ENCODE measurements at places on chromosomes 1 and 21.
A peak's percentile ranks its signal among the peaks of the same experiment; 100 is the strongest.

- no peak for DNase-seq
These were observed 16.6 kb downstream of the CACNA1S start for GRCh38 chr1:201095581-201095980.

- DNase-seq: no peak
These were observed 892.4 kb upstream of the B3GALT2 start for GRCh38 chr1:194078765-194079164.

GRCh38 chr1:200153277-200154055, 126.0 kb downstream of the NR5A2 start:
- DNase-seq: no peak

DNA sequence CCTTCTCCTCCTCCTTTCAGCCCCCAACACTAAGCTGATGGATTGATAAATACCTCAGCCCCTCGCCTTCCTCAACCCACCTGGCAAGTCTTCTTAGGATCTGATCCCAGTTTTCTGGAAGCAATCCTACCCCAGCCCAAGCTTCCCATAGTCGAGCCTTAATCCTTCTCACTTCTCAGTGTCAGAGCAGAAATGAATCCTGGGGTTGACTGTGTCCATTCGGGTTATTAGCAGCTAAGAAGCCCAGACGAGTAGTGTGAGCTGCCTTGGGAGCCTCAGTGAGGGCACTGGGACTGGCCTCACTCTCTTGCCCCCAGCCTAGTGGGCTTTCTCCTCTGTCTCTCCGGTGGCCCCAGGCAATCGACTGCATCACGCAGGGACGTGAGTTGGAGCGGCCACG, 12.4 kb upstream of the PEAR1 start:
- no peak for DNase-seq

- DNase-seq: no peak
These were observed at the start of gene ZYG11A for GRCh38 chr1:52842643-52843310. Gene ZYG11A (plus strand): TSS chr1:52842760. CDS start chr1:52842884, 124 bp downstream.

DNA sequence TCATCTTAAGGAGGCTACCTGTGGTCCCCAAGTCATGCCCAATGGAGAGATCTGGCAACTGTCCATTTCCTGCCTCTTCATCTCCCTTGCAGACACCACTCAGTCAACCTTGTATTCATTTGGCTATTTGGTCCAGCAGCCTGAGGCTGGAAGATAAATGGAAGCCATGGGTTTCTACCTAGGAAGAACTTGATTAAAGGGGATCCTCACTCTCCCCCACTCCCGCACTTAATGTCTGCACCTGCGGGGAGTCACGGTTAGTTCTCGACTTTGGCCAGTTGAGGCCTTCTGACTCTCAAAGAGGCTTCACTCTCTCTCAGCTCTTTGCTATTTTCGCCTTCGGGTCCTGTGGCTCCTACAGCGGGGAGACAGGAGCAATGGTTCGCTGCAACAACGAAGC, 8.4 kb upstream of the ATXN7L2 start:
- no peak for DNase-seq

GRCh38 chr1:231116738-231117137, 45.1 kb upstream of the TRIM67 start:
- no peak for DNase-seq

GRCh38 chr1:11967028-11967547, 13.2 kb upstream of the MFN2 start:
- peak; percentile 63 for DNase-seq

- no peak for DNase-seq
These were observed 1.7 kb downstream of the HECTD3 start for GRCh38 chr1:45009296-45009865.

Data from hematopoietic multipotent progenitor cell treated with erythropoietin and hydrocortisone succinate and interleukin-3 and kit ligand, for 17 days (in vitro differentiated cells).